ENCODE measurements at places on chromosomes 7 and 10. TPM values are rescaled to one million over a fixed set of nuclear protein-coding genes. Genes with fewer than 3 reads are reported as not detected.

EBF3 gene
- not detected for polyA plus RNA-seq

OR2A12 gene
- polyA plus RNA-seq = not detected

NEURL1 gene
- 0.57 TPM for polyA plus RNA-seq

CYP2C8 gene
- 3.5 TPM for polyA plus RNA-seq

UNCX gene
- polyA plus RNA-seq = not detected

ETV1 gene
- polyA plus RNA-seq = not detected

GSAP gene
- polyA plus RNA-seq = 157 TPM

CLIP2 gene
- polyA plus RNA-seq = 5.7 TPM

ADCYAP1R1 gene
- polyA plus RNA-seq = not detected

MCU gene
- polyA plus RNA-seq = 11.7 TPM

TMEM254 gene
- polyA plus RNA-seq = 6.6 TPM

GRCh38 chr10:48480397-48481374 lies 124.2 kb downstream of the ARHGAP22 start:
- DNase-seq = no peak
- no peaks in the 10 kb centered on the region for H3K27me3 ChIP-seq
- H3K27ac ChIP-seq = no peak overlapping the region
- no peaks in the 10 kb centered on the region for H3K36me3 ChIP-seq

DNA sequence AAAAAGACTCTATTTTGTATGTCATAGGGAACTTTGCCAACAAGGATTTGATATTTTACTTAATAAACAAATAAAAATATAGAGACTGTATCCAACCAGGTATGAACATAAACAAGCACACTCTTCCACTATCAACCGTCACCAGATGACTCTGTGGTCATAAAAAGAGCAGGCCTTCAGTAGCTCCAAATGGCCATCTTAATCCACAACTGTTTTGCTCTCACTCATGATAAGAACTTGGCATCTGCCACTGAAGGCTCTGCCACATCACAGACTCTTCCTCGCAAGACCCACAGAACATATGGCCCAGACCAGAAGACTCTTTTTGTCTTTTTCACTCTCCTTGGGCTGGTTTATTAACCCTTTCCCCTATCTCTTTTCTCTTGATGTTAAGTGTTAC lies 98.7 kb upstream of the POM121L12 start:
- no peaks in the 10 kb centered on the region for H3K36me3 ChIP-seq
- H3K27me3 ChIP-seq = no peaks in the 10 kb centered on the region
- H3K27ac ChIP-seq = no peak overlapping the region
- H3K4me1 ChIP-seq = no peaks in the 10 kb centered on the region
- DNase-seq = no peak

DNA sequence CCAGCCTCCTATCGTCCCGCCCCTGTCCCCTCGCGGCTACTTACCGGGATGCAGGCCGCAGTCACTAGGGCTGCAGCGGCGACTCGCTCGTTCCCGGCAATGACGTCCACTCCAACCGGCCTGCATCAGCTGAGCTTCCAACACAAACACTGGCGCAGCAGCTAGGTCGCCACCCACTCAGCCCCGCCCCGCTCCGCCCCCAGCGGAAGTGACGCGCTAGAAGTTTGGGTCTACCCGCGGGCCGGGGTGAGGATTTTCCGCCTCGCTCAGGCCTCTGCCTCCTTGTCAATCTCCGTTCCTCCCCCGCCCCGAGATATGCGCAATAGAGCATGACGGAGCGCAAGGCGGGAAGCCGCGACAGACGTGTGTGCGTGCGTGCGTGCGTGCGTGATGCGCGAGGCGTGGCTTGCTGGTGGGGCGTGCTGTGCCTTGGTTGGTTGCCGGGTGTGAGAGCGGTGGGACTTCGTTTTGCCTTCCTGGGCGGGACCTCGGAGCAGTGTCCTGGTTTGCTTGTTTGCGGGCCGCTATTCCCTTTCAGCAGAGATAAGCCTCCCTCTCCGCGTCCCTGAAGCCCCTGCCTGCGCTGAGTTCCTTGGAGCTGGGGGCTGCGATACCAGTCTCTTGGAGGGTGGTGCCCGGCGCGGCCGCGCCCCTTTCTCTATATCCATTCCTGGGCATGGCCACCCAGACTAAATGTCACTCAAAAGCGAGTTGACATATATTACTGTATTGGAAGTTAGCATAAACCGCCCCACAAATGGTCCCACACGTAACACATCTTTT lies at the start of gene PNPLA8:
PNPLA8 (minus strand) TSS at position 151 of the 783 bp plus-strand sequence. CDS start 10,644 bp downstream, outside the sequence.
- H3K27me3 ChIP-seq = no peaks in the 10 kb centered on the region
- peaks cover 37% of the 10 kb centered on the region for H3K4me1 ChIP-seq
- H3K4me3 ChIP-seq = peak within 1 kb of the TSS; percentile 94
- peak within 1 kb of the TSS; percentile 97 for H3K27ac ChIP-seq

DNA sequence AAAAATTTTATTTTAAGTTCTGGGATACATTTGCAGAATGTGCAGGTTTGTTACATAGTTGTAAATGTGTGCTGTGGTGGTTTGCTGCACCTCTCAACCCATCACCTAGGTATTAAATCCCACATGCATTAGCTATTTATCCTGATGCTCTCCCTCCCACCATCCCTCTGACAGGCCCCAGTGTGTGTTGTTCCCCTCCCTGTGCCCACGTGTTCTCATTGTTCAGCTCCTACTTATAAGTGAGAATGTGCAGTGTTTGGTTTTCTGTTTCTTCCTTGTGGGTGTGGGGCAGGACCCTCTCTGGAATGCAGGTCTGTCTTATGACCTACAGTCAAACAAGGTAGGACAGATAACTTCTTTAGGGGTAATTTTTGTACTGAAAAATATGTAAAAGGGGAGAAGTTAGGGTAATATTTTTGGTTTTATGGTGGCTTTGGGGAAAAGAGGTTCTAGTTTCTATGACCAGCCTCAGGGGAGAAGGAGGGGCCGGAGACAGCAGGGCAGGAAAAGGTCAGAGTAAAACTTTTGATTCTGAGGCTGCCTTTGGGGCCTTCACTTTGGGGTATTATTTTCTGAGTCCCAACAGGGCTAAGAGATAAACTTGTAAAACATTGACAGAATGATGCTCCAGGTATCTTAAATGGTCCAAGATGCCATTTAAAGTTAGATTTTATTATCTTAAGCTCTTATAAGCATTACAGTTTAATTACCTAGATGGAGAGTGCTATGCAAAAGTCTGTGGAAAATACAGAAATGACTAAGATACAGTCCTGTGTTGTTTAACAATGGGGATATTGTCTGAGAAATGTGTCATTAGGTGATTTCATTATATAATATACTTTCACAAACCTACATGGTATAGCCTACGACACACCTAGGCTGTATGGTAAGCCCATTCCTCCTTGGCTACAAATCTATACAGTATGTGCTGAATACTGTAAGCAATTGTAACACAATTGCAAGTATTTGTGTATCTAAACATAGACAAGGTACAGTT lies 354.8 kb downstream of the ABCA13 start:
- no peaks in the 10 kb centered on the region for H3K36me3 ChIP-seq
- no peaks in the 10 kb centered on the region for H3K4me1 ChIP-seq
- H3K4me3 ChIP-seq = no peak overlapping the region
- DNase-seq = no peak

- no peaks in the 10 kb centered on the region for H3K27me3 ChIP-seq
- no peak for DNase-seq
- H3K4me3 ChIP-seq = no peak overlapping the region
- H3K27ac ChIP-seq = no peak overlapping the region
These were observed 113.5 kb downstream of the AHR start for GRCh38 chr7:17411922-17412321.

DNA sequence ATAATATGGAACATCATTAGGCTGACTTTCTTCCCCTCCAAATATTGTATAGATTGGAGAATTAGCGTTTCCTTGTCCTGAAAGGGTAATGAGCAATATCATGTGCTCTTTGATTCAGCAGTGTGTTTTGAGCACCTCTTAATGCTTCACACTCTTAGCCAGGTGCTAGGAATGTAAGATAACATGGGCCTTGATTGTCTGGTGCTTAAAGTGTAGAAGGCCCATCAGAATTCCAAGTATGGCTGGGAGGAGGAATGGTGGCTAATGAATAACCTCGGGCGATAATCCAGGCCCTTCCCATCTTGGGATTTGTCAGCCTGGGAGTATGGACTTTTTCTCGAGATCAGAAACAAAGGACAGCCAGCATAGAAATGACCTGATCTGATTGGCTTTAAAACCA lies 8.6 kb downstream of the TSPAN13 start:
- H3K27me3 ChIP-seq = no peaks in the 10 kb centered on the region
- peaks cover 58% of the 10 kb centered on the region for H3K4me1 ChIP-seq
- no peak for DNase-seq
- peaks cover 13% of the 10 kb centered on the region for H3K36me3 ChIP-seq
- peak overlapping the region; percentile 87 for H3K27ac ChIP-seq
- no peak overlapping the region for H3K4me3 ChIP-seq

- H3K4me3 ChIP-seq = no peak overlapping the region
- no peaks in the 10 kb centered on the region for H3K4me1 ChIP-seq
- H3K27ac ChIP-seq = no peak overlapping the region
These were observed 111.9 kb downstream of the INHBA start for GRCh38 chr7:41590986-41591385.

- no peak overlapping the region for H3K27ac ChIP-seq
- DNase-seq = no peak
- H3K4me1 ChIP-seq = peaks cover 29% of the 10 kb centered on the region
- no peak overlapping the region for H3K4me3 ChIP-seq
- H3K27me3 ChIP-seq = no peaks in the 10 kb centered on the region
These were observed 226.1 kb downstream of the PTEN start for GRCh38 chr10:88089498-88089897.

GRCh38 chr10:19848226-19848985 lies 32.2 kb downstream of the PLXDC2 start:
- H3K4me3 ChIP-seq = no peak overlapping the region
- H3K27ac ChIP-seq = no peak overlapping the region
- no peak for DNase-seq
- H3K36me3 ChIP-seq = no peaks in the 10 kb centered on the region
- no peaks in the 10 kb centered on the region for H3K27me3 ChIP-seq
- no peaks in the 10 kb centered on the region for H3K4me1 ChIP-seq

- no peak overlapping the region for H3K27ac ChIP-seq
- H3K4me1 ChIP-seq = no peaks in the 10 kb centered on the region
- no peak for DNase-seq
- no peaks in the 10 kb centered on the region for H3K27me3 ChIP-seq
These were observed 102.7 kb downstream of the ZWINT start for GRCh38 chr10:56258378-56258777.

DNA sequence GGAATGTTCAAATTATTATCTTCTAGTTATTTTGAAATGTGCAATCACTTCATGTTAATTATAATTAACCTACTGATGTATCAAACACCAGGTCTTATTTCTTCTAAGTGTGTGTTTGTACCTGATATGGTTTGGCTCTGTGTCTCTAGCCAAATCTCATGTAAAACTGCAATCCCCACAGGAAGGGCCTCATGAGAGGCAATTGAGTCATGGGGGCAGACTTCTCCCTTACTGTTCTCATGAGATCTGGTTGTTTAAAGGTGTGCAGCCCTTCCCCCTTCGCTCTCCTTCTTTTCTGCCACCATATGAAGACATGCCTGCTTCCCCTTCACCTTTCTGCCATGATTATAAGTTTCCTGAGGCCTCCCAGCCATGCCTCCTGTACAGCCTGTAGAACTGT lies 18.6 kb upstream of the PRKCQ start:
- H3K27me3 ChIP-seq = no peaks in the 10 kb centered on the region
- H3K4me1 ChIP-seq = peaks cover 8% of the 10 kb centered on the region
- DNase-seq = no peak
- H3K36me3 ChIP-seq = no peaks in the 10 kb centered on the region

- DNase-seq = no peak
- H3K4me1 ChIP-seq = no peaks in the 10 kb centered on the region
- H3K27ac ChIP-seq = no peak overlapping the region
- no peak overlapping the region for H3K4me3 ChIP-seq
- no peaks in the 10 kb centered on the region for H3K36me3 ChIP-seq
These were observed 10.5 kb upstream of the GUSB start for GRCh38 chr7:65992526-65992925.

- peak; percentile 24 for DNase-seq
- no peaks in the 10 kb centered on the region for H3K4me1 ChIP-seq
- no peak overlapping the region for H3K27ac ChIP-seq
- no peaks in the 10 kb centered on the region for H3K27me3 ChIP-seq
- H3K4me3 ChIP-seq = no peak overlapping the region
These were observed 64.6 kb downstream of the KLF6 start for GRCh38 chr10:3720228-3721019.

- H3K4me3 ChIP-seq = peak within 1 kb of the TSS; percentile 75
- H3K27me3 ChIP-seq = no peaks in the 10 kb centered on the region
- H3K27ac ChIP-seq = peak within 1 kb of the TSS; percentile 84
- peak; percentile 78 for DNase-seq
- no peaks in the 10 kb centered on the region for H3K36me3 ChIP-seq
These were observed at the start of gene PCBD1 for GRCh38 chr10:70887804-70888800. Gene PCBD1 (minus strand): TSS chr10:70888565. CDS start chr10:70888533, 32 bp downstream.

DNA sequence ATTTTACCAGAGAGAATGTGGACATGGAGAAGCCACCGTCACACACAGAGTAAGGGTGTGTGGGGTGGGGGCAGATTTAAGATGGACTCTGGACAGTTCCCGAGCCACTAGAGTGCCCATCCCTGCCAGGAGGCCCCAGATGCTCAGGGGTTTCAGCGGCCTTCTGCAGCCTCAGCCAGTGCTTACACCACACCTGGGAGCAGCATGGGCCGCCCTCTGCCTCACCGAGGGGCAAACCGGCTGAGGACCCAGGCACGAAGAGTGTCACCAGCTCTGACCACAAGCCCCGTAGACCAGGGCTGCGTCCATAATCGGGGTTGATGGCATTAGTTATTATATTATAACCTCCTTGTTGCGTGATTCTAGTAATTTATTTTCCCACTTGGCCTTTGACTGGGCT lies 6.7 kb upstream of the MNX1 start:
- no peak for DNase-seq
- H3K36me3 ChIP-seq = no peaks in the 10 kb centered on the region
- no peak overlapping the region for H3K4me3 ChIP-seq
- H3K27me3 ChIP-seq = peaks cover 94% of the 10 kb centered on the region

GRCh38 chr10:122168598-122169394 lies 102.3 kb upstream of the BTBD16 start:
- DNase-seq = no peak
- peaks cover 6% of the 10 kb centered on the region for H3K27me3 ChIP-seq

- peaks cover 12% of the 10 kb centered on the region for H3K4me1 ChIP-seq
- H3K27ac ChIP-seq = no peak overlapping the region
- no peak for DNase-seq
- H3K4me3 ChIP-seq = no peak overlapping the region
- no peaks in the 10 kb centered on the region for H3K36me3 ChIP-seq
- H3K27me3 ChIP-seq = no peaks in the 10 kb centered on the region
These were observed 1.7 kb upstream of the PRKCQ start for GRCh38 chr10:6581778-6582228.

DNA sequence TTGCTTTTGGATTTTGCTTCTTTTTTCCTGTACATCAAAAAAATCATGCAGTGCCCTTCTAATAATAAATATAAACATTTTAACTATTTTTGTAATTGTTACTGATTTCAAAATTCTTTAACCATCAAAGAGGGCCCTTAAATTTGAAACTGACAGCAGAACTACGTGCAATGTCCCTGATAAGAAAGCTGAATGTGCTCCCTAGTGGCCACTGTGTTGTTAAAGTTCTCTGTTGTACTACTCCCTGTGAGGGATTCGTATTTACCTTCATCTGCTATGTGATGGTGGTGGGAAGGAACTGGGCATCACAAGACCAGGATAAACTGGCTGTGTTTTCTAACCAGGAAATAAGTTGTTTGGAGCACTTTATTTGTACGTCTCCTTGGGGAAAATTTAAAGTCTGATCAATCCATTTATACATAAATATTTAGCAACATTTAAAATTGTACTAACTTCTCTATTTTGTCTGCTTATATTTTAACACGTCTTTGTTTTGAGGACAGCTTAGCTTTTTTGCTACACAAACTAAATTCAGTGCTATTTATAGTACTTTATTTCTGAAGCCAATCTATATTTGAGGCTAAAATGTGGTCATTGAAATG lies 322.4 kb downstream of the HGF start:
- H3K4me1 ChIP-seq = no peaks in the 10 kb centered on the region
- DNase-seq = no peak
- H3K36me3 ChIP-seq = no peaks in the 10 kb centered on the region
- H3K27ac ChIP-seq = no peak overlapping the region

Data from B cell (primary cell).